COR-L47 (cell line): ENCODE measurements at places on chromosomes 3 and 15.

DNA sequence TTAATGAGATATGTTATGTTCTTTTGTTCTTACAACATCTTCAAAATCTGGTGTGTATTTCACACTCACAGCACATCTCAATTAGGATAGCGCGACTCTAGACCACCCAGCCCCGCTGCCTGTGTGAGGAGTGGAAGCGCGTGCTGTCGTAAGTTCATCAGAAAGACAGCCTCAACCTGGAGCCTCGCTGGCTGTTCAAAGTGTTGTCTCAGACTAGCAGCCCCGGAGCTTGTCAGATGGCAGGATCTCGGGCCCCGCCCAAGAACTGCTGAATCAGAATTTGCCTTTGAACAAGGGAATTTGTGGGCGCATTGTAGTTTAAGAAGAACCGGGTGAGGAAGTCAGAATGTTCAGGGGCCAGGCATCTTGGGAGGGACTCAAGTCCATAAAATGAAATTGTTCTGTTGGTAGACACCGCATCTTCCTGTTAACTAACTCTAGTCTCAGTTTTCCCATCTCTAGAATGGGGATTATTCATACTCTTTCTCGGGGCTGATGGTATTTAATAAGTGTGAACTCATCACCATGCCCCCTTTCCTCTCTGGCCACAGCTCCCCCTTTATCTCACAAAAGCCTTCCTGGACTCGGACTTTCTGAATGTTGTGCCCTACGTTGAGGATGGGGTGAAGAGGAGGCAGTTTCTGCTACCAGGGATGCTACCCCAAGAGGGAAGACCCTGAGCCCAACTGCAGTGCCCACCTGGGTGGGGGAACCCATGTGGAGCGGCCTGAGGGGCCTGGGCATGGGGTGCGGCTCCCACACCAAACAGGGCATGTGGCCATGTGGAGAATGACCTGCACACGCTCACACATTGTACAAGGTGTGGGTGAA, 40.4 kb downstream of the BHLHE40 start:
- no peak for DNase-seq

DNA sequence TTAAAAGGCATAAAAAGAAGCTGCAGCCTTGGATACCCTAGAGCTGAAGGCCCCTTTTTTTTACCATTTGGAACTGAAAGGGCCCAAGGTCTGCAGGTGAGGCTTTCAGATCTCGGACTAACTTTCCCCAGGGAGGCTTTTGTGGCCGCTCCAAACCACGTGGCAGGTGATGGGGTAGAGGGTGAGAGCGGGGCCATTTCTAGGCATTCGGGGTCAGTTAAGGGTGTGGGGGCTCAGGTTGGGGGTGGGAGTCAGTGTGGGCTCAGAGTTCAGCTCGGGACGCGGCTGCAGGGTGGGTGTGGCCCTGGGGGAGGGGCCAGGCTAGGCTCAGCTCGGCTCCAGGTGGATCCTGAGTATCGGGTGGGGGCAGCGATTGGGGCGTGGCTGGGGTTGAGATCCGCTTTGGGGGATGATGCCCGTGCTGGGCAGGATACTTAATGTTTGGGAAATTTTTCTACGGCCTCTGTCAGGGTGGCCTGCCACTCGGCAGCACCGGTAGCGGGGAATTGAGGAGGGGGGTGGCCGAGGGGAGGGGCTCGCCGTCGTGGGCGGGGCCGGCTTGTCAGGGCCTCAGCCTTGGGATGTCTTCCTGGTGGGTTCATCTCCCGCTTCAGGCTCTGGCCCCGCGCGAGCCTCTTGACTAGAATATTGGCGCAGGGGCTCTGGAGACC, 2.5 kb downstream of the KLF13 start:
- peak; percentile 28 for DNase-seq

- no peak for DNase-seq
Measured at GRCh38 chr3:13017361-13018042, 55.7 kb downstream of the IQSEC1 start.

GRCh38 chr3:100086401-100086800, 27.9 kb downstream of the FILIP1L start:
- no peak for DNase-seq

DNA sequence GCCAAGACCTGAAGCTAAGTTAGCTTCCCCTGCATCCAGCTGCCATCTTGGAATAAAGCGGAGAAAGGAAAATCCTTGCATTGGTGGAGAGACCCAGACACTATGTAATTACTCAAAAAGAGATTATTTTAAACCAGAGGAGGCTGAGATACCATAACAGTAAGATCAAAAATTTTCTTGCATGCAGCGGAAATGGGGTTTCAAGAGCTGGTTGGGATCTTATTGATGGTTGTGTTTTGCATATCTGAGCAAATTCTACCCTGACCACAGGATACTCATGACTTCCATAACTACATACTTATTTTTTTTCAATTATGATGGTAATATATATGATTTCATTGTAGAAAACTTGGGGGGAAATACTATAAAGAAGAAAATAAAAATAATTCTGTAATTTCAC, 17.5 kb downstream of the TMEM158 start:
- no peak for DNase-seq

DNA sequence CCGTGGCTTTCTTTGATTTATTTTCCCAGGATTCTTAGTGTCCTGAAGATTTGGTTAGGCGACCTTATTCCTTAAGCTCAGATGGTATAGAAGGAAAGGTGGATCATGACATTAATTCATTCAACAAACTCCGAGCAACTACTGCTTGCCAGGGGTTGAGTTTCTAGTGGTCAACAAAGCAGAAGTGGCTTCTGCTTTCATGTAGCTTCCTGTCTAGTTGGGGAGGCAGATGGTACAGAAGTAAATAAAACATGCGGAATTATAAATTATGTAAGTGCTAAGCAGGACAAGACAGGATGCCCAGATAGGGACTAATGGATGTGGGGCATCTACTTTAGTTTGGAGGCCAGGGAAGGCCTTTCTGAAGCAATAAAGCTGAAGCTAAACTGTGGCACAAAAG, 15.6 kb downstream of the EEFSEC start:
- DNase-seq, result no peak

DNA sequence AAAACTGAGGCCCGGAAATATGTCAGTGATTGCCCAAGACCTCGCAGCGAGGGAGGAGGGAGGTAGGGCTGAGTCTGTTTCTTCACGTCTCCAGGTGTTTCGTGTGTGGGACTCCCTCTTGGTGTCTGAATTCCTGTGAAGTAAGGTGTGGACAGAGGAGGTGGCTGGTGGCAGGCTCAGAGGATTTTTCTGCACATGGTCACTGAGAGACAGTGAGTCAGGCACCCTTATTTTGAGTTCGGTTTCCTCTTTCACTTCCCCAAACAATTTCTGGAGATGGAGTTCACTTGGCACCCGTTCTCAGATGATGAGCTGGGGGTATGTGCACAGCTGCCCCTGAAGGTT, 46.3 kb upstream of the VPS8 start:
- DNase-seq, result no peak

DNA sequence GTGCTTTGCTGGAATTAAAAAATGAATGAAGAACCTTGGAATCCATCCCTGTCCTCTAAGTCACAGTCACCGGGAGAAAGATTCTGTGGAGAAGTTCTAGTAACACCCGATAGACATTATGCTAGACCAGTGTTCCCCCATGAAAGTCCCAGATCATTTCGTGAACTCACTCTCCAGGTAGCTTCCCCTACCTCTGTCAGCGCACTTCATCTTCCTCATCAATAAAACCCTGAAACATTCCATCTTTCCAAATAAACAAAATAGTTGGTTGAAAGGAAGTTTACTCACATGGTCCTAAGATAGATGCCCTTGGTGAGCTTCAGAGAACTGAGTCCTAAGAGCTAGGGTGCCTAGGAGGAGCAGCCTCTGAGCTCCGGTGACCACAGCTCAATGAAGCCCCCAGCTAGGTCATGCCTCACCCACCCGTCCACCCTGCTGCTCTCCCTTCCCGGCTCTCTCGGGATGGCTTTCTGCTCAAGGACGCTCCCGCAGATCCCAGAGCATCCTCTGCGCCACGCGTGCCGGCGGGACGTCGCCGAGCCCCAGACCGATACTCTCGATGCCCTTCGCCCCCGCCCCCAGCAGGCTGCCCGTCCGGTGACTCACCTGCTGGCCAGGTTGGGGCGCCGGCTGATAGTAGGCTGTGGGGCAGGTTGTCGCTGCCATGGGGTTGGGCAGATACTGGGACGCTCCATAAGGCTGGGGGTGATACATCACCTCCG, 776 bp downstream of the VGLL3 start:
- no peak for DNase-seq

GRCh38 chr15:27448986-27449385, 478.0 kb downstream of the GABRG3 start:
- DNase-seq, result no peak

GRCh38 chr15:99239545-99240198, 9.7 kb downstream of the TTC23 start:
- DNase-seq, result no peak

DNA sequence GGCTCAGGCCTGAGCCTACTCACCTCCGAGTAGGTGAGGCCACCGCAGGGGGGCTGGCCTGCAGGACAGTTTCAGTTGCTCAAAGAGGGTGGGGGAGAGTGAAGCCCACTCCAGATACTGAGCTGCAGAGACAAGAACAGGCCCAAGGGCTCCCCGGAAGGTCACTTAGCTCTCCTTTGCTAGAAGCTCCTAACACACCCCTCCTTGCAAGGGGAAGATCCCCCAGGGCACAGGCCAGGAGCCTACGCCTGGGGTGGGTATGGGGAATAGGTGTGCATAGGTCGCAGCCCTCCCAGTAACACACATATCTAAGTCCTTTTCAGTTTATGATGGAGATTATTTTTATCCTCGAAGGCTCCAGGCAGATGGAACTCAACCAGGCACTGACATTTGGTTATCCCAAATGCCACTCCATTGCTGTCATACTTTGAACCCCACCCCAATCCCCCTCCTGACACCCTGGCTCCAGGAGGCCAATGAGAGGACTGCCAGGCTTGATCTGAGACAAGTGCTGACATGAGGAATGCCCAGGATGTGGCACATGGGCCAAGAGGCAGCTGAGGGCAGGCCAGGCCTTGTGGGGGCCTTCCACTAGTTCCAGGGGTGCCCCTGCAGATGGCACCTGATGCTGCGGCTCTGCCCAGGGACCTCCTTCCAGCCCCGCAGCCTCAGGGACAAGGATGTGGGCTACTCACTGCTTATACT, 1.1 kb upstream of the MUSTN1 start:
- no peak for DNase-seq

DNA sequence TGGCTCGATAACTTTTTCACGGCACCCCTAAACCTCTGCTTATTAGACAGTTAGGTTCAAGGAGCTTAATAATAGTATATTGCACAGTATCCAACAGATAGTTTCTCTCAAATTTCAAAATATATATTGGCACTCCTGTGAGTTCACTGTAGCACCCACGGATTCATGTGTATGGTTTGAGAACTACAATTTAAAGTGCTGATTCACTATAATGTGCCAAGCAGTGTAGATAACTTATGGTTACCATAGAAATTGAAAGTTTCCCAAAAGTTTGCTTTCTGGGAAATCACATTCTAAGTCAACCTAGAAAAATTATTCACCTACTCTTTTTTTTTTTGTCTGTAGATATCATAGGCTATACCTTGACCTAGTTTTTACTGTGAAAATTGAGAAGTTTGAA, 86.6 kb downstream of the GAP43 start:
- no peak for DNase-seq

DNA sequence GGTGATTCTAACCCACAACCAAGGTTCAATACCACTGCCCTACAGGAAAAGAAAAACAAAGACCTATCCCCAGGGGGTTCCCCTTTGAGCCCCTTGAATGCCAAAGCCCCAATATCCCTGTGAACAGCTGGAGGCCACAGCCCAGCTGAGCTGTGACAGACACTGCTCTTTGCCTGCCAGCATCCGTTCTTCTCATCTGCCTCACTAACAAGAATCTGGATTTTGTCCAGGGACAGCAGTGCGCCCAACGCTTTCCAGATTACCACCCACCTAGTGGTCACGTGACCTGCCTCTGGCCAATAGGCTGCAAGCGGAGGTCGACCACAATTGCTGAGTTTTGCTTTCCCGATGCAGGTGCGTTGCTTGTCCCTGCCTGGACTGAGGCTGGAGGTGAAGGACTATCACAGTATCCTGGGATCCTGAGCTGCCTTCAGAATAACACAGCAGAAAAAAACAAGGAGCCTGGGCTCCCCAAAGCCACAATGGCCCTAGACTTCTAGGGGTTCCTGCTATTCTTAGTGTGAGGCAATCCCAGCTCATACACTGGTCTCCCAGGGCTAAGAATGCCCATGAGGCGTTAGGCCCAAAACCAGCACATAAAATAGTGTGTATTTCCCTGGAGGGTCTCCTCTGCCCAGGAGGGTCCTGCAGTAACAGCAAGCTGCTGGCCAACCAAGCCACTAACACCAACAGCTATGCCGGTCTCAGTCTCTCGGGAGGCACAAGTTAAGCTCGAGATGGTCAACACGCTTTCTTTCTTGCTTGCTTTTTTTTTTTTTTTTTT, 13.8 kb downstream of the BDH1 start:
- DNase-seq, result peak; percentile 51

- no peak for DNase-seq
Measured at GRCh38 chr3:47772788-47773187, 8.9 kb downstream of the SMARCC1 start.

DNA sequence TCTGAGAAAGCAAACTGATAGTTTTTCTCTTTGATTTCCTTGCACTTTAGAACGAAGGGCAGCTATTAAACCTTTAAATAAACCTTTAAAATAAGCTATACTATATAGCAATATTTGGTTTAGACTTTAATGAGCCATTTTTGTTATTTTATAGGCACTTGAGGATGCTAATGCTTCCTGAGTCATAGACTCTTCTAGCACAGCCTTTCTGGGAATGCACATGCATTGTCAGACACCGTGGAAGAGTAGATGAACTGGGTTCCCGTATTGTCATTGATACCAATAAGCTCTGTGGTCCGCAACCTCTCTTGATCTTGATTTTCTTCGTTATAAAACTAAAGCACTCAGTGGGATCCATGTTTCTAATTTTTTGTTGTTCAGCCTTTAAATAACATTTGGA, 27.6 kb downstream of the CERS3 start:
- DNase-seq, result no peak

DNA sequence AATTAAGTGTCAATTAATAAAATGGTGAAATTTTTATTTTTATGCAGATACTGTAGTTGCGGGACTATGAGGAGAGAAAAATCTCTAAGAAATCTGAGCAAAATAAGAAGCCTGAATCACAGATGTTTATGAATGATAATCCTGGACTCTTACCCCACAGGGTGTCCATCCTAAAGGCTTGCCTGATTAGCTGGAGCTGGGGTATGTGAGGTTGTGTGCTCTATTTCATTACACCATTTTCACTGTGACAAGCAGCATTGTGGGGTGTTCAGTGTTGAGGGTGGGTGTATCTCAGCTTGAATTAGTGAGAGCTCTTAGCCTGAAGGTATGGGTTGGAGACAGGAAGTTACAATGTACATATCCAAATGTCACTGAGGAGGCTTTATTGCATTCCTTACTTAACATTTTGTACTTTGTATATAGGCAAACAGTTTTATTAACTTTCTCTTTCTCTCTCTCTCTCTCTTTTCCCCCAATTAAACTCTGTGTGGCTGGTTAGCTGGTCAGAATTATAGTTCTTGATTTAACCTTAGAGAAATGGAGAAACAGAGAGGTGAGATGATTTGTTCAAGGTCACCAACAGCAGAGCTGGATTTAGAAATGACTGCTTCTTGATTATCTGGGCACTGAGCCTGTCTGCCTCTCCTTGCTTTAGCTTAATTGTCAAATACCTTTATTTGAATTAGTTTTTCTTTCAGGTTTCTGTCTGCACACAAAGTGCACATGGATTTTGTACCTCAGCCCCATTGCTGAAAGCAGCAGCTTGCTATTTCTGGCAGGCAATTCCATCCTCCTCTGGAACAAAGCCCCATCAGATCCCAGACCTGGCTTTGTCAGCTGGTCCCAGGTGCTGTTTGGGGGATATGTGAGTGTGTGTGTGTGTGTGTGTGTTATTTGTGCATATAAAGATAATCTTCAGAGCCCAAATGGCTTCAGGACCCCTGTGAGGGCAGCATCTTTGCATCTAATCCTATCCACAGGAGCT, 35.8 kb downstream of the GJD2 start:
- no peak for DNase-seq

- DNase-seq, result no peak
Measured at GRCh38 chr15:64535460-64536243, 75.3 kb downstream of the ZNF609 start.
